ENCODE measurements at places on chromosomes 4 and X.
A peak's percentile ranks its signal among the peaks of the same experiment; 100 is the strongest.

DNA sequence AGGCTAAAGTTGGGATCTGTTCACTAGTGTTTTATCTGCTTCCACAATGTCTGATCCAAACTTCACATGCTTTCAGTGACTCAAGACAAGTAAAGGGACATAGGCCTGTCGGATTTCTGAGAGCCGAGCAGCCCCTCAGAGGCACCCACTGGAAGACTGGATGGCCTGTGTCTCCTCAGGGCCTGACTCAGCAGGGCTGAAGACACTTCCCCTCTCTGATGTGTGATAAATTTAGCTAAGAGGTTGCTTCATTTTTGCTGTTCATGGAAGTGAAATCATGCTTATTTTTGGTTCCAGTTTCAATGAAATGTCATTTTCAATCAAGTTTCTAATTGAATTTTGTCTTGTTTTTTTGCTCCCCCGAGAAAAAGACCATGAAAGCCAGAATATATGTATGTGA, 93.7 kb downstream of the MXRA5 start:
- no peak for DNase-seq
- H3K4me1 ChIP-seq = no peaks in the 10 kb centered on the region
- H3K36me3 ChIP-seq = no peaks in the 10 kb centered on the region
- no peak overlapping the region for H3K4me3 ChIP-seq

GRCh38 chrX:18426004-18426320, 554 bp downstream of the CDKL5 start:
- H3K27me3 ChIP-seq = no peaks in the 10 kb centered on the region
- peak overlapping the region; percentile 69 for H3K4me3 ChIP-seq
- no peak for DNase-seq
- H3K4me1 ChIP-seq = peaks cover 5% of the 10 kb centered on the region
- peak overlapping the region; percentile 83 for H3K27ac ChIP-seq

- H3K27ac ChIP-seq = no peak overlapping the region
- no peaks in the 10 kb centered on the region for H3K4me1 ChIP-seq
- H3K4me3 ChIP-seq = no peak overlapping the region
- H3K27me3 ChIP-seq = no peaks in the 10 kb centered on the region
- DNase-seq = no peak
- H3K36me3 ChIP-seq = no peaks in the 10 kb centered on the region
Measured at GRCh38 chrX:13285229-13285628, 34.6 kb downstream of the ATXN3L start.

- no peak for DNase-seq
- no peak overlapping the region for H3K27ac ChIP-seq
- no peaks in the 10 kb centered on the region for H3K4me1 ChIP-seq
Measured at GRCh38 chr4:5988086-5988845, 30.0 kb downstream of the C4orf50 start.

- H3K4me1 ChIP-seq = peaks cover 5% of the 10 kb centered on the region
- H3K27me3 ChIP-seq = no peaks in the 10 kb centered on the region
- no peak overlapping the region for H3K27ac ChIP-seq
- H3K4me3 ChIP-seq = no peak overlapping the region
- H3K36me3 ChIP-seq = no peaks in the 10 kb centered on the region
Measured at GRCh38 chr4:89829470-89830138, 7.4 kb downstream of the SNCA start.

GRCh38 chr4:6777636-6778281, 4.8 kb upstream of the KIAA0232 start:
- H3K36me3 ChIP-seq = no peaks in the 10 kb centered on the region
- DNase-seq = no peak
- H3K4me3 ChIP-seq = no peak overlapping the region
- no peaks in the 10 kb centered on the region for H3K27me3 ChIP-seq

DNA sequence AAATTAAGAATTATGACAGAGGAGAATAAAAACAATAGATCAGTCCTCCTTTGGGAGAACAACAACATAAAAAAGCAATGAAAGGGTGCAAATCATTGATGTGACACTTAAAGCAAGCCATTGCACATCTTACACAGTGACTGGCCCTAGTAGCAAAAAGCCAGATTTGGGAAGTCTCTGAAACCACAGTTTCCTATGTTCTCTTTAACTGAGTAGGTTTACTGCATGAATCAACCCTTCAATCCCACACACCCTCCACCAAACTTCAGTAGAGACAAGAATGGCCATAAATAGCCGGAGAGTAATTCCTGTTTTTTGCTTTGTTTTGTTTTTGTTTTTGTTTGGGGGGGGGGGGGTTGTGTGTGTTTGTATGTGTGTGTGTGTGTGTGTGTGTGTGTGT, 180.8 kb downstream of the VEGFC start:
- H3K36me3 ChIP-seq = no peaks in the 10 kb centered on the region
- no peaks in the 10 kb centered on the region for H3K27me3 ChIP-seq
- H3K27ac ChIP-seq = no peak overlapping the region
- DNase-seq = no peak

DNA sequence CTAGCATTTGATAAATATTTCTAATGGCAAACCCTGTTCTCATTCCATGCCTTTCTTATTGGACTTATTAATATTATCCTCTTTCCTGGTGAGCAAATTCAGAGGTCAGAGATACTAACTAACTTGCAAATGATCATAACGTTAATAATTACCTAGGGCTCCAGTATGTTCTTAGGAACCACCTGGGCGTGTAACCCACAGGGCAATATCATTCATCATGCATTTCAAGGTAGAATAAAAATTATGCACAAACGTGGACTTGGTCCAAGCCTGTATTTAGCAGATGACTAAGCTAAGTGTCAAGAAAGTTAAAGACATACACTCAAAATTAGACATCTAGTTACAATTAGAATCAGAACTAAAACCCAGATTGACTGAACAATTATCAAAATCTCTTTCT, 850.1 kb downstream of the TRIML1 start:
- no peak overlapping the region for H3K27ac ChIP-seq
- no peaks in the 10 kb centered on the region for H3K27me3 ChIP-seq
- H3K4me1 ChIP-seq = no peaks in the 10 kb centered on the region
- H3K36me3 ChIP-seq = no peaks in the 10 kb centered on the region
- DNase-seq = no peak

- no peak for DNase-seq
- no peaks in the 10 kb centered on the region for H3K27me3 ChIP-seq
- H3K36me3 ChIP-seq = no peaks in the 10 kb centered on the region
- H3K27ac ChIP-seq = no peak overlapping the region
- H3K4me1 ChIP-seq = no peaks in the 10 kb centered on the region
- H3K4me3 ChIP-seq = no peak overlapping the region
Measured at GRCh38 chr4:187840814-187841213, 154.8 kb upstream of the ZFP42 start.

DNA sequence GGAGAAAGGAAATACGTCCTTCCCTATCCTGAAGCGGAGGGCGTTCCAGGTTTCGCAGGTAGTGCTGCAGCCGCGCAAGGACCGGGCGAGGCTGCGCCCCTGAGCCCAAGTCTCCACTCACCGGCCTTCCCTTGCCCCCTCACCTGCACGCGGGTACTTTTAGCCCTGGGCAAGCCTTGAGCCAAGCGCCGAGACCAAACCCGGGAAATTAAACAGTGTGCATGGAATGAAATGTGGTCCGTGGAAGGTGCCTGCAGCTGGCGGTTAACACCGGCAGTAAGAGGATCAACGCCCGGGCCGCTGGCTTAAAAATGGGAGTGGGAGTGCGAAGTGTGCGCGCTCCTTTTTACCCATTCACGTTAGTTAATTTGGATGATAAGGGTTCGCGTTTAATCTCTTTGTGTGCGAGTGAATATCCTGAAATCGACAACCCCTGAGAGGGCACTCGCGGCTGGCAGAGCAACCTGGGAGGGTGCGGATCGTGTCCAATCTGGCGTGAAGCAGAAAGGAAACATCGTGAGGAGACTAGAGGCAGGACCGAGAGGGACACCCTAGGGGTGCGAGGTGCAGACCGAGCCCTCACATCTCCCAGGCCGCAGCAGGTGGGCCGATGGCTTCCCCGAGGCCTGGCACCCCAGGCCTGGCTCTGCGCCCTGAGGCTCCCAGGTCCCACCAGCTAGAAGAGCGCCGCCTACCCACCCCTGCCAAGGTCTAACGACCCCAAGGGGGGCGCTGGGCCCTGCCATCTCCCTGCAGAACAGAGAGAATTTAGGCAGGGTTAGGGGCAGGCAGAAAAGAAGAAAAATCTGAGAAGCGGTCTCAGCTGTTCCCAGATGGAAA, 2.0 kb upstream of the HELT start:
- H3K4me3 ChIP-seq = no peak overlapping the region
- no peaks in the 10 kb centered on the region for H3K36me3 ChIP-seq
- no peak for DNase-seq

GRCh38 chrX:41082783-41083182, 2.5 kb upstream of the USP9X start:
- H3K4me3 ChIP-seq = no peak overlapping the region
- H3K27me3 ChIP-seq = no peaks in the 10 kb centered on the region
- no peak overlapping the region for H3K27ac ChIP-seq
- H3K4me1 ChIP-seq = peaks cover 3% of the 10 kb centered on the region
- no peaks in the 10 kb centered on the region for H3K36me3 ChIP-seq
- DNase-seq = no peak

DNA sequence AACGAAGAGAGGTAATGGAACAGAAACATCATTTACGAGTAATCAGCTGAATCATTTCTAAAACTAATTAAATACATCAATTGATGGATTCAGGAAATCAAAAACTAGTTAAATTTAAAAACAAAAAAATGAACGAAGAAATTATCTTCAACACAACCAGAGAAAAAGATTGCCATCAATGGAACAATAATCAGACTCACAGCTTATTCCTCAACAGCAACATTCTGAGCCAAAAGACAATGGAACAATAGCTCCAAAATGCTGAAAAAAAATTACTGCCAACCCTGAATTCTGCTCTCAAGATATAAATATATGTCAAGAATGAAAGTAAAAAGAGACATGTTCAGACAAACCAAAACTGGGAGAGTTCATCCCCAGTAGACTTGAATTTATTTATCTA, 65.5 kb upstream of the KLF3 start:
- no peak overlapping the region for H3K27ac ChIP-seq
- H3K4me3 ChIP-seq = no peak overlapping the region

DNA sequence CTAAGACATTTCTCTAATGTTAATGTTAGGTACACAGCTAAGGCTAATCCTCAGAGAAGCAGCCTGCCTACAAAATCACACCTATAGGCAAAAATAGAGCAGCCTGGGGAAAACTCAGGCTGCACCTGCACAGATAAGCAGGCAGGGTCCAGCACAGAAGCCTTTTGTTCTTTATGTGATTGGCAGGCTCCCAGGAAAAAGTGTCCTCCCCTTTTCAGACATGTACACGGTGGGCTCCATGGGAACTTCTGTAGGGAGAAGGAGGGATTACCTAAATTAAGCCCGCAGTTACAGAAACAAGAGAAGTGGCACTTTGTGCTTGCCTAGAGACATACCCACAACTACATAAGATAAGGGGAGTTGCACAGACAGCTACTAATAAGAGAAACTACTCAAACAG, 4.0 kb upstream of the HSPA4L start:
- H3K27me3 ChIP-seq = no peaks in the 10 kb centered on the region
- peaks cover 8% of the 10 kb centered on the region for H3K4me1 ChIP-seq
- no peak overlapping the region for H3K4me3 ChIP-seq
- DNase-seq = no peak
- no peaks in the 10 kb centered on the region for H3K36me3 ChIP-seq

DNA sequence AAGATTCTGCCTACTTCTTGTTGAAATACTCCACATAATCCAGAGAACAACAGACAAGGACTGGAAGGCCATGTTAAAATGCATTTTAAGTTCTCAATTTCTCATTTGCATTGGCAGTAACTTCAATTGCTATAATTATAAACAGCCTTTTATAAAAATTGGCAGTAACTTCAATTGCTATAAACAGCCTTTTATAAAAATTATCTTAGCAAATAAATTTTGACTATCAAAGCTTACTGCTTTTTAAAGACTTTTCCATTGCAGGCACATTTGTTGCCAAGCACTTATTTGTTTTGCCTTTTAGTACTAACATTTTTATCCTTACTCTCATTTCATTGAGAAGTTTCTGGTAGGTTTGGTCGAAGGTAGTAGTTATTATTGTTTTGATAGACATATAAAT, 17.8 kb downstream of the SCFD2 start:
- H3K27ac ChIP-seq = no peak overlapping the region
- no peaks in the 10 kb centered on the region for H3K27me3 ChIP-seq
- no peak overlapping the region for H3K4me3 ChIP-seq
- DNase-seq = no peak
- no peaks in the 10 kb centered on the region for H3K4me1 ChIP-seq

GRCh38 chrX:103927030-103927429, 35.4 kb upstream of the TMSB15B start:
- H3K27ac ChIP-seq = no peak overlapping the region
- no peak overlapping the region for H3K4me3 ChIP-seq
- H3K4me1 ChIP-seq = no peaks in the 10 kb centered on the region
- H3K36me3 ChIP-seq = no peaks in the 10 kb centered on the region

- H3K27ac ChIP-seq = no peak overlapping the region
- H3K4me1 ChIP-seq = no peaks in the 10 kb centered on the region
- no peaks in the 10 kb centered on the region for H3K36me3 ChIP-seq
- no peaks in the 10 kb centered on the region for H3K27me3 ChIP-seq
- no peak for DNase-seq
- H3K4me3 ChIP-seq = no peak overlapping the region
Measured at GRCh38 chrX:131779741-131780140, 235.9 kb downstream of the OR13H1 start.

DNA sequence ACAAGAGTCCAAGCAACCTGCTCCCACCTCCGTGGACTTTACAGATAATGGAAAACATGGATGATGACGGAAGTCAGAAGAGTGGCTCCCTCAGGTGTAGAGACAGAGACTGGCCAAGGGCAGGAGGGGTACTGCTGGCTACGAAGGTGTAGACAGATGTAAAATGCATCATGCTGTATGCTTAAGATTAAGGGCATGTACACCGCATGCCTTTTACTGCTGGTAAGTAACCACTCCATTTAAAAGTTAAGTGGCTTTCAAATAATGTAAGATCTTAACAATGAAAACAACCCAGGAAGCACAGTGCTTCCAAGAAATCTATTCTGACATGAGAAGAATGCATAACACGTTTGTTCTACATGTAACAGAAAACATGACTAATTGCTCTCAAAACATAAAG, 76.9 kb upstream of the FAM9B start:
- no peak overlapping the region for H3K27ac ChIP-seq
- H3K27me3 ChIP-seq = no peaks in the 10 kb centered on the region
- H3K4me3 ChIP-seq = no peak overlapping the region
- H3K4me1 ChIP-seq = no peaks in the 10 kb centered on the region

- H3K36me3 ChIP-seq = no peaks in the 10 kb centered on the region
- H3K27ac ChIP-seq = peak overlapping the region; percentile 8
- no peaks in the 10 kb centered on the region for H3K4me1 ChIP-seq
Measured at GRCh38 chr4:163591614-163592020, 97.1 kb downstream of the TMA16 start.

DNA sequence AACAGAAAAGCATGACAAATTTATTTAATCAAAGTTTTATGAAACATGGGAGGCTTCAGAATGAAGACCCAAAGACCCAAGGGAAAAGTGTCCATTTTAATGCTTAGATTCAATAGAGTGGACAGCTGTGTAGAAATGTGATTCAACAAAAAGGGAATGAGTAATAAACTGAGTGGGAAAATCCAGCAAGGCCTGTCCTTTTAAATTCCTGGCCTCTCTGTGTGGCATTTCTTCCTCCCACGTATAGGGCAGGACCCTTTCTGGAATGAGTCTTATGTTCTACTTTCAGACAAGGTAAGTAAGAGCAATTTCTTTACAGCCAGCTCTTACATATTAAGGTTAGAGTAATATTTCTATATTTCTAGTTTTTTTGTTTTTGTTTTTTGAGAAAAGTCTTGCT, 14.5 kb downstream of the AASDH start:
- H3K27ac ChIP-seq = no peak overlapping the region
- no peaks in the 10 kb centered on the region for H3K27me3 ChIP-seq
- no peak for DNase-seq
- H3K4me1 ChIP-seq = no peaks in the 10 kb centered on the region

Data from lower lobe of right lung (tissue), 2 donors.